Stimulated activated CD4-positive, alpha-beta T cell treated with anti-CD3 and anti-CD28 coated beads, Interleukin-1b, Interleukin-23, amount 100 ng/mL, for 24 hours (primary cell): ENCODE measurements at places on chromosomes 3 and 15.

GRCh38 chr15:63250312-63250965 is 27.0 kb upstream of the APH1B start:
- no peak for DNase-seq

DNA sequence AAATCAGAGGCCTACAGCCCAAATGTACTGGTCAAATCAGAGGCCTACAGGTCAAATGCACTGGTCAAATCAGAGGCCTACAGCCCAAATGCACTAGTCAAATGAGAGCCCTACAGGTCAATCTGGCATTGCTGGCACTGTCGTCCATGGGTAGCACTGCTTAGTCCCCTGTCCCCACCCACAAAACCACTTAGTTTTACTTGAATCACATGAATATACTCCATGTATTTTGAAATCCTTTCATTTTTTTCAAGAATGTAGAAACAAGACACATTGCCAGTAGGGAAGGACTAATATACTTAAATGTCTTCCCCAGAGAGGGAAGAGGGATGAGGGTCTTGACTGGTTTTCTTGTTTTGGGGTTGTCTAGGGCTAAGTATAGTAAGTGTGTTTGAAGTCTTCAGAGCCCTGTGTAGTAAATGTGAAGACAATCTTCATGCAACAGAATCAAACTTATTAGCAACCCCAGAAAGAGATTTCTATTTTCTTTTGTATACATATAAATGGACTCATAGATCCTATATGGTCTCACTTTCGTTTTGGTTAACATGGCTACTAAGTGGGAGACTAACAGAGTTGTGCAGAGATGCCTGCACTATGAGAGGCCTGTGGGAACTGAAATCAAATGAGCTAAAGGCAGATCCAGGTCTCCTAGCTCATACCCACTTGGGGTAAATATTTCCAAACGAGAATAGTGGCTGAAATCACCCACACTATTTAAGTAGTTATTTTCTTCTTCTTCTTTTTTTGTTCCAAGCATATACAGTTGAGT is 38.3 kb upstream of the DCUN1D1 start:
- DNase-seq: no peak

- DNase-seq: no peak
Measured at GRCh38 chr3:180267202-180267843, 230.6 kb upstream of the PEX5L start.

DNA sequence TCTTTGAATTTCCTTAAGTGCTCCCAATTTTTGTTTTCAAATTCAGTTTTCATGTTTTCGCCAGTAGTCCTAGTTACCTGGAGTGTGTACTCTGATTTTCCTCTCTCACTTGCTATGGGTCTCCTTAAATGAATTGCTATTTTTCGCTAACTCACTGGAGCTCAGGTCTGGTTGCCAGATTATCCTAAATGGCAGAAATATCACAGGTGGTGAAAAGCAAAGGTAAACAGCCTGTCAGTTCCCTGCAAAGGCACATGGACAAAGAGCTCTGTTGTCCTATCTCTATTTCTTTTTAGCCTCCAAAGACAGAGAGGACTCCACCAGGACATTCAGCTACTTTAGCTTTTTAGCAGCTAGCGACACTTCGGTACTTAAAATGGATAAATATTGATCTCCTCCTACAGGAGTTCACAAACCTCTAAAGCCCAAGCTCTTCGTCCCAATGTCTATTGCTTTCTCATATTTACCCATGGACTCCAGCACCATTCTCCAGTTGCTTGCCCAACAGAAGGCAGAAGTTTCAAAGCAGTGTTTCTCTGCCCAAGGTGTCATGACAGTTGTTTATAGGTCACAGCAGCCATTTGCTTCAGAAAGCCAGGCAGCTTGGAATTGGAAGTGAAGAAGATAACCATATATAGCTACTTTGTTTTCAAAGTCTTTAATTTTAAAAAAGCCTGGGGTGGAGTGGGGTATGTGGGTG is 12.3 kb downstream of the ZBTB20 start:
- DNase-seq: no peak

GRCh38 chr3:155428563-155428962 is 135.1 kb upstream of the STRIT1 start:
- no peak for DNase-seq

DNA sequence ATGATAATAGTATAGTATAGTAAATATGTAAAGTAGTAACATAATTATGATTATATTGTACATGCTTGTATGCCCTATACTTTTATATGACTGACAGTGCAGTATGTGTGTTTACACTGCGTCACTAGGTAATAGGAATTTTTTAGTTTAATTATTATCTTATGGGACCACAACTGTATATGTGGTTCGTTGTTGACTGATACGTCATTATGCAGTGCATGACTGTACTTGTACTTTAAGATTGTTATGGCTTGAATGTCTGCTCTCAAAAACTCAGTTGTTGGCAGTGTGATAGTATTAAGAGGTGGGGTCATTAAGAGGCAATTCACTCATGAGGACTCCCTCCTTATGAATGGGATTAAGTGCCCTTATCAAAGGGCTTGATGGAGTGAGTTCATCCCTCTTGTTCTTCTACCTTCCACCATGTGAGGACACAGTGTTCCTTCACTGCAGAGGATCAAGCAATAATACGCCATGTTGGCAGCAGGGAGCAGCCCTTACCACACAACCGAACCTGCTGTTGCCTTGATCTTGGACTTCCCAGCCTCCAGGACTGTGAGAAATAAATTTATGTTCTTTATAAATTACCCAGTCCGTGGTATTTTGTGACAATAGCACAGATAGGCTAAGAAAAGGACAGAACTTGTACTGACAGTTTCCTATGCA is 152.2 kb downstream of the NEK11 start:
- no peak for DNase-seq

DNA sequence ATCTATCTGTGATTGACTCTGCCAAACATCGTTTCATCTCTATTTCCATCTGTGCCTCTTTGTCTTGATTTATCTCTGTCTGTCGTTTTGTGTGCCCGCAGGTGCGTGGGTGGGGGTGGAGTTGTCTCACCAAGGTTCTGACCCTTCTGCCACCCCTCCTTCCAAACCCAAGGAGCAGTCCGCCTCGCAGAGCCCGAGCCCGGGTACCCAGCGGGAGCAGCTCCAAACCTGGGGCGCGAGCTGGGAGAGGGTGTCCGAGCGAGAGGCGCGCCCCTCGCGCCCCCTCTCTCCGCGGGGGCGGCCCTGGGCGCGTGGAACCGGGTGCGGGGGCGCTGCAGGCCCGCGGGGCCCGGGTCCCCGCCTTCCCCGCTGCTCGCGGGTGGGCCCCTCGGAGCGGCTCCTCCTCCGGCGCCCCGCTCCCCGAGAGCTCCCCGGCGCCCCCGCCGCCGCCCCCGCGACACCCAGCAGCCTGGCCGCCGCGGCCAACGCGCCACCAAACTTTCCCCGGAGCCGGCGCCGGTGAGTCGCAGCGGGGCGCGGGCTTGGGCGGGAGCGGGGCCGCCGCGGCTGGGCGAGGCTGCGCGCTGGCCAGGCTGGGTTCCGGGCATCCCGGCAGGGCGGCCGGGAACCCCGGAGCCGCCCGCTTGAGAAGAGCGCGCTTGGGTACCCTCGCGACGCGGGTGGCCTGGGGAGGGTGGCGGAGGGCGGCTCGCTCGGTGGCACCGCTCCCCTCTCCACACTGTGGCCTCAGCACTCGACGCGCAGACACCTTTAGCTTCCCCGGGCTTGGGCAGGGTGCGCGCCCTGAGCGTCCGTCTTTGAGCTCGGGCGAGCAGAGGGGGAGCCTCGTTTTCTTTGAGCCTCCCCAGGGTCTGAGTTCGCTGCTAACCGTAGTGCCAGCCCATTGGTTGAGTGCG is at the start of gene HRH1:
Gene HRH1 (plus strand): TSS at position 458 of the 917 bp plus-strand sequence. CDS start 104,545 bp downstream, outside the sequence.
- DNase-seq: no peak
